ENCODE measurements at places on chromosomes 6 and 20.

DNA sequence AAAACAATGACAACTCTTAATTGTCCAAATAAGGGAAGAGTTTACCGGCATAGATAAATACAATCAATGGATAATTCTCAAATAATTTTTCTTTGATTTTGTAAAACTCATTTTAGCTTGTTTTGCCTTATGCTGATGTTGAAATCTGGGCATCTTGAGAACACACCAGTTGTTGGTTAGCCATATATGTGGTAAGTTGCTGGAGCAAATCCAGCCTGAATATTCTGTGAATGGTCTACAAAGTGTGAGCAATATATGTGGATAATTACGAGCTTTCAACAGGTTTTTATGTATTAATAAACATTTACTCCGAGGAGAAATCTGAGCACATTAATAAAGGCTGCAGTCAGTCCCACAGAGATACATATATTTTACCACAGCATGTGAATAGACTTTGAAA lies 423.6 kb downstream of the BCKDHB start:
- DNase-seq, result no peak

- no peak for DNase-seq
Observed at GRCh38 chr6:139820210-139820609, 445.8 kb upstream of the CITED2 start.

DNA sequence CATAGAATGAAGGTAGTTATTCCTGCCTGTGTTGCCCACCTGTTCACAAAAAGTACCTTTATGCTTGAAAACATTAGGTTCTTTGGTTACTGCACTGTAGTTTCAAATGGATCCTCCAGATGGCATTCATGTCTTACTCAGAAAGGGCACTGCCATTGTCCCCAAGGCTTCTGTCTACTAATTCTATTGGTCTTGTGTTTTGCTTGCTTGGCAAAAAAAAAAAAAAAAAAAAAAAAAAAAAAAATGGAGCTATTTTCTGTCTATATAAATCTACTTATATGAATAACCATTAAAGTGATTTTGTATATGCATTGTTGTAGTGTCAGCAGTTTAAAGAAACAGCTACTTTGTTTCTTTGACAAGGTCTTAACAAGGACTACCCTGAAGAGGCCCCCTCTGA lies 12.7 kb upstream of the EFHC1 start:
- DNase-seq, result no peak

GRCh38 chr6:3769610-3770009 lies 18.1 kb upstream of the PXDC1 start:
- no peak for DNase-seq

DNA sequence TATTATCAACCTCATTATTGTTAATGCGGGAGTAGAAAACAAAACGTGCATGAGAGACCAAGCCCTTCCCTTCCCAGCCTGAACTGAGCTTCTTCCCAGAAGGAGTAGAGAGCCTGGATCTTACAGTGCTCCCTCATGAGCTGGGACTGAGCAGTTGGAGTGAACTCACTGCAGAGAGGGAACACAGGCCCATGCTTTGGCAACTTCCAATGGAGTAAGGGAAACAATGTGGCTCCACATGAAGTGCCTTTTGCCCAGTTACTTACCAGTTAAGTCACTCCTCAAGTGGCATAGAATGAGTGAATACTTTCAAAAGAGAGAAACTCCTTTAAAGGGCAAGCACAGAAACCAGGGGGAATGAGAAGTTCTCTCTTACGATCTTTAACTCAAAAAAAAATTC lies 12.4 kb downstream of the FHL5 start:
- DNase-seq, result no peak

- DNase-seq, result no peak
Observed at GRCh38 chr6:157150076-157150475, 173.2 kb downstream of the TMEM242 start.

DNA sequence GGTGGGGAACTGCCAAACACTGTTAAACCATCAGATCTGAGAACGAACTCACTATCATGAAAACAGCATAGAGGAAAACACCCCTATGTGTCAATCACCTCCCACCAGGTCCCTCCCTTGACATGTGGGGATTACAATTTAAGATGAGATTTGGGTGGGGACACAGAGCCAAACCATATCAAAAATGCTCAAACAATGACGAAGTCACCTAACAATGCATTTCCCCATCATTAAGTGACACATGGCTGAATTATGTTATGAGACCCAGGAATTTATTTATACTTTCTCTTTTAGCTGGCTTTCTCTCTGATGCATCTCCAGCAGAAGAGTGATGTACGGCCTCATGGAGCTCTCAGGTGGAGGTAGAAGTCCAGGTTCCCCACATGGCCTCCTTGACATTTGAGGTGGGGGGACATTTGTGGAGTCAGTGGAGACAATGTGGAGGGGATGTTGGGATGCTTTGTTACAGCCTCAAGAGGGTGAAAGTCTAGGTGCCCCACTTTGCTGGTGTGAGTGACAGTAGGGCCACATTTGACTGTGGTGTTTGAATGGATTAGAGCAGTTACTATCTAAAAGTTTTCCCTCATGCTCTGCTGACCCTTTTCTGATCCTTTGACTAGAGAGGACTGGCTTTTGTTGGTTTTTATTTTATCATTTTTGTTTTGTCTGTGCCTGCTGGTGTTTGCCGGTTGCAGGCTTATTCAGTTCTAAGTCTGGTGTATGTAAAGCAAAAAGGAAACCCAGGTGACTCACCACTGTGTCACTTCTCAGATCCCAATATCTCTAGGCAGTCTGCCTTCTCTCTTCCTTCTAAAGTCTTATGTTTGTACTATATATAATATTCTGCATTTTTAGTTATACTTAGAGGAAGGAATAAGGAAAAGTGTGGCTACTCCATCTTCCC lies 18.5 kb upstream of the DCBLD1 start:
- no peak for DNase-seq

DNA sequence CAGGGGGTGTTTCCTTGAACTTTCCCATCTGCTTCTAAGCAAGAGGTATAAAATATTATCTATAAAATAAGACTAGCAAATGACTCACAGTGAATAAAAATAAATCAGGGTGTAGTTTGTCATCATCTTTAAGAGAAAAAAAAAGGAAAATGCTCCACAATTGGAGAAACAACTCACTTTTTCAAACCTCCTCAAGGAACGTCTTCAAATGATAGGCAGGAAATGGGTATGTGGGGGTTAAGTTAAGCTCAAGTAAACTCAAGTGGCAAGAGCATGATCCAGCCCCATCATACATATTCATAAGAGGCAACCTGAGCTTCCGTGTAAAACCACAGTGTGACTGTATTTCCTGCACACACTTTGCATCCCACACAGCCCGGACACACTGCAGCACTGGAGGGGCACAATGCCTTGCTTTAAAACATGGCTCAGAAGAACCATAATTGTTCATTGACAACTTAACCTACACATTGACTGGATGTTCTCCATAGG lies 58.5 kb upstream of the CEP85L start:
- DNase-seq, result peak; percentile 85

DNA sequence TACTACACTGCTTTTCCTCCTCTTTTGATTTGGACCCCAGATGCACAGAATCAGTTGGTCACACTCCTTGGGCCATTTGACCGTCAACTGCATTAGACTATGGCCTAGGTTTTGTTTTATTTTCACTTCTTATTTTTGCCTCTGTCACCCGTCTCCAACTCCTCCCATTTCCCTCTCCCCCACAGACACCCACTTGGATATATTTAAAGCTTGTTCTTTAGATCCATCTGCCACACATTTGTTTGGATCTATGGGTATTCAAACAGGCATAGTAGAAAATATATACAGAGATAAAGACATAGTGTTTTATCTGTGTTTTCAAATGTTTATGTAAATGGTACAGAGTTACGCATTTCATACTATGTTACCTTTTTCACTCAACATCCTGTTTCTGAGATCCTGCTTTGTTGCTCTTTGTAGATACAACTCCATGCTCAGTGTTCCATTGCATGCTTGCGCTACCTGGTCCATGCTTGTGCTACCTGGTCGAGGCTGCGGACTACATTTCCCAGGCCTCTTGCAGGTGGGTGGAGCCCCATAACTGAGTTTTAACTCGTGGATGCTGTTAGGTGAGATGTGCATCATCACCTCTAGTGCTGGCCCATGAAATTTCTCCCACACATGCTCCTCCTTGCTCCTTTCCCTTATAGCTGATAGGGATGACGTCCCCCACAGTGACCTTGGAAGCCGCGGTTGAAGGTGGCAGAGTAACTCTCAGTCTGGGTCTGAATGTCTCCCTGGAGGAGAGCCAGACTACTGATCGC lies 11.5 kb upstream of the PREX1 start:
- DNase-seq, result no peak

GRCh38 chr20:50450881-50451752 lies 59.1 kb upstream of the PTPN1 start:
- DNase-seq, result no peak

- no peak for DNase-seq
Observed at GRCh38 chr20:39124064-39124463, 161.9 kb downstream of the DHX35 start.

- no peak for DNase-seq
Observed at GRCh38 chr6:135937106-135937505, 85.6 kb downstream of the PDE7B start.

DNA sequence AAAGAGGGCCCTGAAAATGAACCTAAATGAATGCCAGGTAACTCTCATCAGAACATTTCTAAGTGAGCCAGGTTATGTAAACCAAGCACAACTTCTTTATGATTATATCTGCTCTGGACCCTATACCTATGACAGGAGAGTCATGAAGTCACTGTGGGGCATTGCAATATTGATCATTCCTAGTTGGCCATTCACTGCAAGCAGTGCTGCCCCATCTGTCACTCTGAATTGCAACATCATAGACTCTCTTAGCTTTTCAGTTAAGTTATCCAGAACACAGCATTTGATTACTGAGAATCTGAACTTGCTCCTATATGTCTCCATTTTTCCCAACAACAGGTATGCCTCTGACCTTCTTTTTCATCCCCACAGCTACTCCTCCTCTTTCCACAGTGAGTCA lies 3.3 kb downstream of the COL21A1 start:
- no peak for DNase-seq

DNA sequence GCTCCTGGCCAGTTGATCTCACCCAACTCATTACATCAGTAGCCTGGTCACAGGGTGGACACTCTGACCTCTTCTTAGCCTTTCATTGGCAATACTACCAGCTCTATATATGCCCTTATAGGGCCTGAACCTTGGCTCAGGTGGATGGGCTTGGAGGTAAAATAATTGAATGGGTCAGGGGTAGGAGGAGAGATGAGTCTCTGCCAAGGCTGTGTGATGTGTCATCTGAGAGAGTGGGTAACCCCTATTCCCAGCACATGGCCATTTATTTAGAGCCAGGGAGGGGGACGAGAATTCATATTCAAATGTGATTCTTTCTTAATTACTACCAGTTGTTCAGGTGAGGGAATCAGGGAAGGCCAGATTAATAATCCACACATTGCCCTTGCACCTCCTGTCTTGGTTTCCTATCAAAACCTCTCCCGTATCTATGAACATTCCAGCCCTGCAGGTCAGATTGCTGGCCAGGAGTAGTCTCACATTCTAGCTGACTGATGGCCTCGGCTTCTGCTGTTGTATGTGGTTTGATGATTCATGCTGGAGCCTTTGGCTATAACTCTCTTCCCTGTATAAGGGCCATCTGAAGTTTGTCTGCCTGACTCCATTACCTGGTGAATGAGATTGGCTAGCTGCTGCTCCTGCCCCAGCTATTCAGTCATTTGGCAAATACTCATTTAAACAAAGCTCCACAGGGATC lies 13.4 kb downstream of the C20orf173 start:
- DNase-seq, result no peak

GRCh38 chr6:14932485-14933182 lies 313.2 kb upstream of the JARID2 start:
- no peak for DNase-seq

- no peak for DNase-seq
Observed at GRCh38 chr6:42041481-42042053, 8.8 kb upstream of the TAF8 start.

DNA sequence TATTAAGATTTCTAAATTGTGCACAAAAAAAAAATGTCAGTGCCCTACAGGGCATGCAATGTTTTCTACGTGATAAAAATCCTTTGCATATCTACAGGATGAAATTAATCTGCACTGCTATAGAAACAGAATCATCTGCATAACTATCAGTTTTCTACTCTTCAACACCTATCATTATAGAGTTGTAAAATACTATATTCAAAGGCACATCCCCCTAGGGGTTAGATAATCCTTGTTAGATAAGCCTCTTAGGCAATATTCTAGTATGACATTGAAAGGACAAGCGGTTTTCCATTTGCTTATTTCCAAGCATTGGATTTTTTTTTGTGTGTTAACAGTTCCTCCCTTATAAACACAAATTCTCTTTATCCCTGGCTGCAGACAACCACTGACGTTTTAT lies 98.7 kb upstream of the LAMA2 start:
- no peak for DNase-seq

DNA sequence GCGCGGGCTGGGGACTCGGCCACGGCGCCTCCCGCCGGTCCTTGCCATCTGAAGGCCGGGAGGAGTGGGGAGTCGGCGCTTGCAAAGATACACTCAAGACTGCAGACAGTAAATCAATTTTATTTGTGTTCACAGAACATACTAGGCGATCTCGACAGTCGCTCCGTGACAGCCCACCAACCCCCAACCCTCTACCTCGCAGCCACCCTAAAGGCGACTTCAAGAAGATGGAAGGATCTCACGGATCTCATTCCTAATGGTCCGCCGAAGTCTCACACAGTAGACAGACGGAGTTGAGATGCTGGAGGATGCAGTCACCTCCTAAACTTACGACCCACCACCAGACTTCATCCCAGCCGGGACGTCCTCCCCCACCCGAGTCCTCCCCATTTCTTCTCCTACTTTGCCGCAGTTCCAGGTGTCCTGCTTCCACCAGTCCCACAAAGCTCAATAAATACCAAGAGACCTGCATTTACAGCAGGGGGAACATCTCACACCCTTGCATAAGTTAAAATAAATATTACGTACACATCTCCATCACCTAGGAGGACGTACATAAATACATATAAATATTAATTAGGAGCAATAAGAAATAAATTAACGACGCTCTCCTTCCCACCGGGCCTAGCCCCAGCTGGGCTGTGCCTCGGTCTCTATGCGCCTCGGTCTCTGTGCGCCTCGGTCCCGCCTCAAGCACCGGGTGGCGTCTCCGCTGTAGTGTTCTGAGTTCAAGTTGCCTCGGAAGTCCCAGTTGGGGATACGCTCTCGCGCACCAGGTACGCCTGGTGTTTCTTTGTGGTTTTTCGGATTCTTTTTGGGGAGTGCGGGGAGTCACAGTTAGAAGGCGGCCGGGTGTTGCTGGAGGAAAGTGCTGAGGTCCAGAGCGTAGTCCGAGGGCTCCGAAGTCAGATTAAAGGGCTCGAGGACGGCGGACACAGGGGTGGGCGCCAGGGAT lies 889 bp upstream of the FLOT1 start:
- DNase-seq, result peak; percentile 32

GRCh38 chr6:162230147-162230752 lies 497.3 kb downstream of the PRKN start:
- no peak for DNase-seq

DNA sequence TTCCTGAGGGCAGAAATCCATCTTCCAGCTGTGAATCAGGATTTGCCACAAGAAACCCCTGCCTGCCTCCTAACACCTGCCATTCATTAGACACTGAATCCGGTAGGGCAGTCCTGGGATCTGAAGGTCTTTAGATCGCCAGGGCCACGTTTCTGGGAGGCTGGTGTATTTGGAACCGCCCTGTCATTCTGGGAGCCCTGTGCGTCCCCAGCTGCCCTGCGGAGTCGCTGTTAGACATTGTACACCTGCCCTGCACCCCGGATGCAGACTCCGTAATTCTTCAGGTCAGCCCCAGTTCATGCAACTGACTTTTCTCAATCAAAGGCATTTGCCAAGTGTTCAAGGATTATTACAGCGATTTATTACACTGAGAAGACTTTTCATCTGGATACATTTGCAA lies 193.2 kb downstream of the TBC1D7 start:
- DNase-seq, result no peak

GRCh38 chr6:168292826-168293225 lies 26.8 kb downstream of the DACT2 start:
- no peak for DNase-seq
